ENCODE measurements at places on chromosomes 2 and 18.
A peak's percentile ranks its signal among the peaks of the same experiment; 100 is the strongest.

DNA sequence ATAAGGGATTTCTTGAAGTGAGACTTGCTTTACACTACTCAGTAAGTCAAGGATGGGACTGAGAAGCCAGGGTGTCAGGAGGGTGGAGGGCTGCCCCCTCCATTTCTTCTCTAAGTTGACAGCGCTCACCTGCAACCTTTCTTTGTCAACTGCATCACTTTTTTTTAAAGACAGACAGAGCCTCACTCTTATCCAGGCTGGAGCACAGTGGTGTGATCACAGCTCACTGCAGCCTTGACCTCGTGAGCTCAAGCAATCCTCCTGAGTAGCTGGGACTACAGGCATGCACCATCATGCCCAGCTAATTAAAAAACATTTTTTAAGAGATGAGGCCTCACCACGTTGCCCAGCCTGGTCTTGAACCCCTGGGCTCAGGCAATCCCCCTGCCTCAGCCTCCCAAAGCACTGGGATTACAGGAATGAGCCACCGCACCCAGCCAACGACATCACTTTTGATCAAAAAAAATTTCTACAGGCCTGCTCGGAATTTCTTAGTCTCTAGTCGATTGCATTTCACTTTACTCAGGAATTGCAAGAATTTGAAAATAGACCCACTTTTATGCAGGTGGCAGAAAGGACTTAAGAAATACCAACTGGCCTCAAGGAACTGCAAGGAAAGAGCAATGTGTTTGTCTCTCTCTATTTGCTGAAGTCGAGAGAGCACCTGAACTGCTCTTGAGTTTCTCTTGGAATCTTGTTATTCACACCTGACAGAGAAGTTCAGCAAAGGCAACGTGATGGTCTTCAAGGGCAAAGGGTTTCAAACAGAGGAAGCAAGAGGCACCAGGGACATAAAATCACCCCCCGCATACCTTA lies 101.4 kb downstream of the MYOM1 start:
- DNase-seq: no peak

- DNase-seq: no peak
These were observed 56.1 kb downstream of the TNP1 start for GRCh38 chr2:216803791-216804190.

DNA sequence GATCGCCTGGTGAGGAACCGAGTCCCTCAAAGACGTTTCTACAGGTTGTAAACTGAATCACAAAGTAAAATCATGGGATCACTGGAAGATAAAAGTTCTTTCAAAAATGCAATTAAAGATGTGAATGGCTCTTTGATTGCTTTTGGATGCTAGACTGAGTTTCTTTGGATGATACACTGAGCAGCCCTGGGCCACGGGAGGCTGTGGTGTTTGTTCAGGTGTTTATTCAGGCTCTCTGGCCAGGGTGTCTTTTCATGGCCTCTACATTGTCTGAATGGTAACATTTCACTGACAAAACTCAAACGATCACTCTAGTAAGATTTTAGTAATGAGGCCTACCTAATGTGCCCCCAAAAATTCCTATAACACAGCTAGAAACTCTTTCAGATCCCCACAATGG lies 48.4 kb upstream of the SPATS2L start:
- DNase-seq: no peak

DNA sequence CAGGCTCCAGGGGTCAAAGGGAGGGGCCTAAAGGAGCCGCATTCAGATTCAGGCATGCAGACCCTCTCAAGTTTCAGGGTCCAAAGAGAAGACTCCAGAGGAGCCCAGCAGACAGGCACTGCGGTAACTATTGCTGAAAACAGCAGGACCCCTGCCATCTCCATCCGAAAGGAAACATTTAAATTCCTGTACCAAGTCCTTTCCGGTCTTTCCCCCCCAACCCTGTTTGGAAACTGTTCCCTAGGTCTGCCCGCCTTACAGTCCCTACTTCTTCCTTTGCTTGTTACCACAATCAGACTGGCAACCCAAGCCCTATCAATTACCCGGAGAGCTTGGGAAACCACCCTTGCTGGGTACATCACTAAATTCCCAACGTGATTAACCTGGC lies 82.0 kb downstream of the DNMT3A start:
- no peak for DNase-seq

DNA sequence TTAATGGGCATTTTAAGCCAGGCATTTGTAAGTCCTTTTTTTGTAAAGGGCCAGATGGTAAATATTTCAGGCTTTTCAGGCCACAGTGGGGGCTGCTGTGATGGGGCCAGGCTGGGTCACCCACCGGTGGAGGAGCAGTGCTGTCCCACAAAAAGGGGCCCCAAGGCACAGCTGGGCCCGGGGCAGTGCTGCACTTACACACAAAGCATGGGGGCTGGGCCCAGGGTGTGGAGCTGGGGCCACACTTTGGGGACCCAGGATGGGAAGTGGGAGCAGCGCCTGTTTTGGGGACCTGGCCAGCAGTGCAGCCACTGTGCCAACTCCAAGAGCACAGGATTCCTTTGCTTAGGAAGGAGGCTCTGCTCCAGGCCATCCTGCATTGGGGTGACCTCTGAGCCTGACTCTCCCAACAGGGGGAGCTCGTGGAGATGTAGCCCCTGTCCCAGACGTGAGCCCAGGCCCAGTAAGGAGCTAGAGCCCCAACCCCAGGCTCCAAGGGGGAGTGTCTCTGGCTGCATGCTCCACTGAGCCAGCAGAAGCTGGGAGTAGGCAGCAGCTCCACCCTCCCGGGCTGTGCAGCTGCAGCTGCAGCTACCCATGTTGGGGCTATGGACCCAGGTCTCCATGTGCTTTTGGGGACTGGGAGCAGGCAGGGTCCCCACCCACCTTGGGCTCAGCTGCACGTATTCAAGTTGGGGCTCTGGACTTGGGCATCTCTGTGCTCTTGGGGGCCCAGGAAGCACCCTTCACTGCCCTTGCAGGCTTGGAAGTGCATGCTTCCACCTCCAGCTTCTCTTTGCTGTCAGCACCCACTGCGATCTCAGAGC lies 1036.5 kb upstream of the CNTNAP5 start:
- no peak for DNase-seq

DNA sequence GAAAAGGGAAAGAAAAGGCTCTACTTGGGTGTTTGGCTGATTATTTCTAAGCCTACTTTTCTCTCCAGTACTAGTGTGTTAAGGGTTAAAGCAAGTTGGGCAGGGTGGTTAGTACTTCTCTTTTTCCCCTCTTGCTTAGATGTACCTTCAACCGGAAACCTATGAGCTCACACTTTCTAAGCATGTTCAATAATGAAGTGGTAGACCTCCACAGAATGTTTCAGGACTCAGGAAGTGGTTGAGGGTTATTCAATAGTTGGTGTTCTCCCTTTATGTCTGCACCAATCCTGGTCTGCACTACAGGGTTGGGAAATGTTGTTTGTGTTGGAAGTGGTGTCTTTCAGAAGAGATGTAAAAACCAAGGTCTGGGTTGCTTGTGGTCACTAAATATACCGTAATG lies 137.1 kb downstream of the ZEB2 start:
- no peak for DNase-seq

GRCh38 chr18:2878656-2879330 lies 32.0 kb downstream of the EMILIN2 start:
- no peak for DNase-seq

DNA sequence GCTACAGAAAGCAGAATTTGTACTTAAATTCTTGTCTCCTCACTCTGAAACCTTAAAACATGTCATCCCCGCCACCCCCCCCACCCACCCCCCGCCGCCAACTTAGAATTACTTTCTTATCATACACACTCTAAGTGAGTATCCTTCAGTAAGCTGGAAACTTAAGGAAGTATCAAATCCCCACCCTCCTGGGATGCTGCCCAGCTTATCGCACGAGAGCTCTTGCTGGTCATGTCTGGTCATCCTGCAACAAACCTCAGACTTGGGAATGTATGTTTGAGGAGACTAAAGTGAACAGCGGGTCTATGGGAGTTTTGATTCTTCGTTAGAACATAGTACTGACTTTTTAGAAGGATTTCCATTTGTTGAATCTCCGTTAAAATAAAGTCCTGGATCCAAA lies 203.3 kb downstream of the PTGR3 start:
- no peak for DNase-seq

GRCh38 chr2:162256591-162256991 lies 13.3 kb upstream of the FAP start:
- no peak for DNase-seq

DNA sequence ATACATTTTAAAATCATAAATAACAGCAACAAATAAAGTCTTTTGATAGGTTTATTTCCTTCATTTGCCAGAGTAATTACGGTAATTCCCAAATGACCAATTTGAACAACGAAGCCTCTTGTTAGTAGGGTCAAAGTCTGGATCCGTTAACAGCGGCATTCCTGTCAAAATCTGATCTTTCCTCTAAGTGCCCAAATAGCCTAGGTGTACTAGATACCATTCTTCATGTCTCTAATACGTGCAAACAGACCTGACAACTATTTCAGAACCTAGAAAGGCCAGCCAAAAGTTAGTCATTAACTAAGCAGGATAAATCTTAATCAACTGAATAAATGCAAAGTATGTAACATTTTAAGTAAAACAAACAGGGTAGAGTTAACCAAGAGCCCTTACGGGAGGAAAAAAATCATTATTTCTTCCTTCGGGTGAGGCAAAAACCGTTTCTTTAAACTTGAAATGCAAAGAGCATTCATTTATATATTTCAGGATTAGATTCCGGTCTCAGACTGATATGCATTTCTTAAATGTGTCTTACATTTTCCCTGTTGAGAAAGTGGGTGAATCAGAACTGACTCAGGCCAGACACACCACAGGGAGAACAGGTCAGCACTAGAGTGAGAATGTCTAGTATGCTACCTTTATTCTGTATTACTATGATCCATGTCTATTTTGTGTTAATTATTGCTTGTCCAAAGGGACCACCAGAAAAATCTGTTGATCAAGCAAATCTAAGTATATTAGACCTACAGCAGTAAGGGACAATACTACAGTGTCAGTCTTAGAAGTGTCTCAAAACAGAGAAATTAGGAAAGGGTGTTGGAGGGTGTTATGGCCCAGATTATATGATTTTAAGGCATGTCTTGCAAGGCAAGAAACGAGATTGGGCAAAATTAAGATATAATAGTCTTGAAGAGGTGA lies 141.5 kb upstream of the NDUFV2 start:
- DNase-seq: no peak

GRCh38 chr18:13514558-13514957 lies 211.8 kb downstream of the FAM210A start:
- DNase-seq: no peak

DNA sequence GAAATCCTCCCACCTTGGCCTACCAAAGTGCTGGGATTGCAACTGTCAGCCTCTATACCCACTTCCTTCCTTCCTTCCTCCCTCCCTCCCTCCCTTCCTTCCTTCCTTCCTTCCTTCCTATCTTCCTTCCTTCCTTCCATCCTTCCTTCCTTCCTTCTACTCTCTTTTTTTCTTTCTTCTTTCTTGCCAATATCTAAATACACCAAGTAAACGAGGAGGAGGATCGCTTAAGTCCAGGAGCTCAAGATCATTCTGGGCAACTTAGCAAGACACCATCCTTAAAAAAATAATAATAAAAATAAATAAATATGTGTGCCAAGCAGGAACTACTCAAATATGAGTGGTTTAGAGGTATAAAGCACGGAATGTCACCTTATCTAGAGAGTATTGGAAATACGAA lies 249.4 kb upstream of the TRIB2 start:
- DNase-seq: no peak

DNA sequence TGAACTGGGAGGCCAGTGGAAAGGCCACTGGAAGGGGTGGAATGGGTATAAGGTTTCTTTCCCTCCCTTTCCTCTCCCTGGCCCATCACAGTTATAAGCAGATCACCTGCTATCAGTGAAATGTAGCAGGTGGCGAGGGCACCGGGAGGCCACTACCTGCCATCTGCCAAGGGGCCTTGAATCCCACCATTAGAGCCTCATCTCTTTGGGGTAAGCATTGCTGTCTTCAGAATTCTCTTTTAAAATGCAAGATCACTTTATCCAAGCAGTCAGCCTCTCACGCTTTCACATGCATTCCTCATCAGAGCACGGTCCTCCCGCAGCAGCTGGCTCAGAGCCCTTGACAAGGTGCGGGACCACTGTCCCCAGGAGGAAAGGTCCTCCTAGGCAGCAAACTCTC lies 268.5 kb downstream of the CELF4 start:
- DNase-seq: no peak

DNA sequence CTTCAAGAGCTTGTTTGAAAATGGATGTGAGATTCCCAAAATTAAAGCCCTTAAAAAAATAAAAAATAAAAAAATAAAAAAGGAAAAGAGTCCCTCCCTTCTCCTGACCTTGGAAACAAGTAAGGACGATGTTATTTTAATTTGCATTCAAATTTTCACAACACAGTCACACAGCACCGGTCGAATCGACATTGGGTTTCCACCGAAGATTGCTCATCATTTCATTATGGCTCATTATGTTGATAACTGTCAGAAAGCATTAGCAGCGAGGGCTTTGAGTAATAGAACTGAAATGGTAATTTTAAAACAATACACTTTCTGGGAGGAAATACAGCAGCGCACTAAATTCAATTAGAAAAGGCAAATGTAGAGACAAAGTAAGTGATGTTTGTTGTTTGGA lies 78.7 kb downstream of the EPHA4 start:
- DNase-seq: no peak

GRCh38 chr2:163799807-163800206 lies 64.0 kb upstream of the FIGN start:
- DNase-seq: peak; percentile 14

GRCh38 chr2:74554820-74555531 lies 456 bp downstream of the DOK1 start:
- DNase-seq: peak; percentile 59

DNA sequence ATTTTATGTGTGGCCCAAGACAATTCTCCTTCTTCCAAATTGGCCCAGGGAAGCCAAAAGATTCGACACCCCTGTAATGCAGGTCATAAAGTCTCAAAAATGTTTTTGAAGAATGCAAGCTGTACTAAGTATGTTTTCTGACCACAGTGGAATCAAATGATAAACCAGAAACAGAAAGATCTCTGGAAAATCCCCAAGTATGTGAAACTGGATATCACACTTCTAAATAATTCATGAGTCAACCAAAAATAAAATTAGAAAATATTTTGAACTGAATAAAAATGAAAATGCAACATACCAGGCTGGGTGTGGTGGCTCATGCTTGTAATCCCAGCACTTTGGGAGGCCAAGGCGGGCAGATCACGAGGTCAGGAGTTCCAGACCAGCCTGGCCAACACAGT lies 34.1 kb upstream of the UBE2F start:
- no peak for DNase-seq

DNA sequence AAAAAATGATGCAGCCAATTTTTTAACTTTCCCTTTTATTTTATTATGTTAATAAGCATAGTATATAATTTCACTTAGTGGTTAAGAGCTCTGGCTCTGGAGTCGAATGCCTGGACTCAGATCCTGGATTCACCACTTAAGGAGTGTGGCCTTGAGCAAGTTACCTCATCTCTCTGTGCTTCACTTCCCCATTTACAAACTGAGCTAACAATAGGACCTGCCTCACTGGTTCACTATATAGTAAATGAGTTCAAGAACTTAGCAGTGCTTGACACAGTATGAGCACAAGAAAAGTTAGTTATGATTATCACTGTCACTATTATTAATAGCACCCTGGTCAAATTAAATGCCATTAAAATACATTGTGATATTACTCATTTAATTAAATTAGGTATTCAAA lies 30.6 kb downstream of the SCN3A start:
- no peak for DNase-seq
